ENCODE measurements at places on chromosomes 3 and 15.

DNA sequence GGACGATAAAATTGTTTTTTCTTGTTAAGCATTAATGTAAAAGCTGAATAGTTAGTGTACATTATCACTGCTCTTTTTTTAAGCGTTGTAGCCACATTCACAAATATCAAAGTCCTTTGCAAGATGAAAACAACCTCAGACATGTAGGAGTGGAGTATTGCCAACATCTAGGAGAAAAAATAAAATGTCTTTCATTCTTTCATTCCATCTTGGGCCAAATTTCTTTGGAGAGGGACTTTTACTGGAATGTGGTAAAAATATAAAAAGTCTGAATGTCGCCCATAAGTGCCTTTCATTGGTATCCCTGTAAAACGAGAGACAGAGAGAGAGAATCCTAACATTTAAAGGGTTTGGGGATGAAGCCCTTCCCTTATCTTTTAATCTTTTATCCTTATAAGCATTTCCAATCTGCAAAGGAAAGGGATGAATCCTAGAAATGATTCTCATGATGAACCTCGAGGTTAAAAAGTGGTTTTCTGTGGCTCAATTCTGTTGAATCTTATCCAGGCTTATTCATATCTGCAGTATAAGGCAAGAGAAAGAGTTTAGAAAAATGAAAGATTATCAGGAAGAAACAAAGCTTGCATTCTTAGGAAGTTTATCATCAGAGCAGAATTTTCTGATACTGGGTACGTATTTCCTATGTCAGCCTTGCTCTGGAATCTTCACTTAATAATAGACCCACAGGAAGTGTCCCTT is 1031.7 kb downstream of the MCTP2 start:
- no peak for DNase-seq

GRCh38 chr3:48112813-48113212 is 75.4 kb downstream of the CDC25A start:
- DNase-seq: no peak

DNA sequence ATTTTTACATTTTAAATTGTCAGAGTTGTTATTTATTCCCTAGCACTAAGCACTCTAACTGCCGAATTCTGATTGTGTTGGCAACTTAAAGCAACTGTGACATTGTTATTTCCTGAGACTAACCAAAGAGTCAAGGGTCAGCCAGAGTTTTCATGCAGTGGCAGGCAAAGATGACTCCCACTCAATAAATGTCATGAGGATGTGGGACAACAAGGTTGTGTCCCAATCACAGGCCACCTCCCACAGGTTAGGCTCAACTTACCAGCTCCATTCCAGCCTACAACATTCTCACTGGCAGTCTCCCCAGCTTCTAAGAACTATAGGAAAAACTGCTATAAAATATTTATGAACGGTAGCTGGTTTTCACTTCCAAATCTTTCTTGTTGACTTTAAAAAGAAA is 80.1 kb downstream of the RSL24D1 start:
- peak; percentile 18 for DNase-seq

GRCh38 chr15:64037966-64038365 is 8.3 kb downstream of the DAPK2 start:
- peak; percentile 26 for DNase-seq

DNA sequence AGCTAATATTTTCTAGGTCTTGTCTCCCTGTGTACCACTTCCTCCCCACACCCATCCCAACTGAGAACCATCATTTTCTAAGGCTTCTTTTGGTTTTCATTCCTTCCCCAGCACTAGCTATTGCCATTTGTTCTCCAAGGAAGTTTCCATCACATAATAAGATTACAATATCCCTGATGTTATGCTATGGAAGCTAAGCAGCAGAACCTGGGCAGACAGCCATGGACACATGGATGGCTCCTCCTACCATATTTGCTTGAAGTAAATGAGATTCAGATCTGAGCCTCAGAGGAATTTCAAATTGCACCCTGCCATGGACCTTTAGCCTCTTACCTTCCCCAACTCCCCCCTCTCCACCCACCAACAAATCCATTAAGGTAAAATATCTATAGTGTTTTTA is 31.5 kb downstream of the GASK1A start:
- no peak for DNase-seq

DNA sequence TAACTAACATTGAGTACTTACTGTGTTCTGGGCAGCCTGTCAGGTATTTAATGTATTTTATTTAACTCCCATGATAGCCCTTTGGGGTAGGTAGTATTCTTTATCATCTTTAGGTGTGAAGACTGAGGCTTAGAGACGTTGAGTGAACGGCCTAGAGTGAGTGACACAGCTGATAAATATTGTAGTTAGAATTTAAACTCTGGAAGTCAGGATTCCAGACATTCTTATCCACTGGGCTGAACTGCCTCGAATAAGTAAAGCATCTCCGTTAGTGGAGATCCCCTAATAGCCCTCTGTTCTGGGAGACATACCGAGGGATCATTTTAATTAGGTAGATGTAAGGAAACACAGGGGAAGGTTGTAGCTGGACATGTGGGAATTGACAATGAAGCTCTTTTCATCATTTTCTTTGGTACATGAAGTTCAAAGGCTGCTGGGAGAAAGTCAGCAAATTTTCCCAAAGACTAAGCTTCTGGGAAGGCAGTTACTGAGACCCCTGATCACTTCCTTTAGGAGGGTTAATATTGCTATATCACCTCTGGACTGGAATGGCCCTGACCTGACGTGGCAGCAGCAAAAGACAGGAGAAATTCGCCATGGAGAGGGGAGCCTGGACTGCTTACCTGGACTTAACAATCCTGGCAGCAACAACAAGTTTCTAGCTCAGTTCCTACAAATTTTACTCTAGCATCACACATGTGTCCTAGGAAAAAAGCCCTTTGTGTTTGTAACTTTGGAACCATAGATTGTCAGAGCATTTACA is 11.7 kb upstream of the PDCD6IP start:
- DNase-seq: no peak

- DNase-seq: no peak
These were observed 4.8 kb downstream of the XIRP1 start for GRCh38 chr3:39187372-39188155.

DNA sequence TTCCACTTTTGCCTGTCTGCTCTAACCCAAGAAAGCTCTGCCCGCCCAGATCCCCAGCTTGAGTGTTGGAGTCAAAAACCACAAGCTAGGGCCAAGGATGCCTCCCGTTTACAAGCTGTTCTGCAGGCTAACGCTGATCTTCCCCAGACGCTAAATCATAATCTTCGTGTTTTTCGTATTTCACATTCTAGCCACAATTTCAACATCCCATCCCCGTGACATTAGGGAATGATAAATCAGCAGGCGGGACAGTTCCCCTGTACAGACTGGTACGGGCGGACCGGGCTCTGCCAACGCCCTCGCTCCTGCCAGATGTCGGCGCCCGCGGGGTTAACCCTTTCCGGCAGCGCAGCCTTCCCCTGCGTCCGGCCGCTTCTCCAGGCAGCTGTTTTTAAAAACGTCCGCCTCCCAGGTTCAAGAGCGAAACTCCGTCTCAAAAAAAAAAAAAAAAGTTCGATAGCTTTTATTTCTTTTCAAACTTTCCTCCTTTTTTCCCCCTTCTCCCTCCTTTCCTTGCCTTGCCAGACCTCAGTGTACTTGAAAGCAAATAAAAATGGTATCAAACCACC is 81.0 kb upstream of the BNC1 start:
- peak; percentile 85 for DNase-seq

- DNase-seq: peak; percentile 22
These were observed 654.4 kb upstream of the ADAMTS9 start for GRCh38 chr3:65342084-65342683.

- no peak for DNase-seq
These were observed 48.7 kb downstream of the SH3BP5 start for GRCh38 chr3:15283702-15284101.

- DNase-seq: no peak
These were observed 730 bp upstream of the ZNF710 start for GRCh38 chr15:90000186-90001001.

All from inflammatory macrophage treated with lipopolysaccharide for 4 hours (primary cell).